ENCODE measurements at places on chromosomes 16 and 17.

- DNase-seq: no peak
These were observed 37.2 kb upstream of the HS3ST3A1 start for GRCh38 chr17:13638855-13639458.

GRCh38 chr17:80883831-80884735, 107.6 kb upstream of the CHMP6 start:
- DNase-seq: no peak

DNA sequence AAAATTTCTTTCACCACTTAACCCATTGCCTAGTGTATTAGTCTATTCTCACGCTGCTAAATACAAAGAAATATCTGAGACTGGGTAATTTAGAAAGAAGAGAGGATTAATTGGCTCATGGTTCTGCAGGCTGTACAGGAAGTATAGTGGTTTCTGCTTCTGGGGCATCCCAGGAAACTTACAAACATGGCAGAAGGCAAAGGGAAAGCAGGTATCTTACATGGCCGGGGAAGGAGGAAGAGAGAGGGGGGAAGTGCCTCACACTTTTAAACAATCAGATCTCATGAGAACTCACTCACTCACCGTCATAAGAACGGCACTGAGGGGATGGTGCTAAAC, 931.4 kb upstream of the SOX9 start:
- DNase-seq: no peak

GRCh38 chr17:8145811-8146210, 6.4 kb downstream of the PER1 start:
- DNase-seq: no peak

GRCh38 chr17:74825952-74826719, 33.5 kb downstream of the GRIN2C start:
- DNase-seq: no peak

- no peak for DNase-seq
These were observed 25.5 kb upstream of the BCO1 start for GRCh38 chr16:81212830-81213465.

- DNase-seq: no peak
These were observed 13.6 kb downstream of the TMEM220 start for GRCh38 chr17:10716218-10716617.

- DNase-seq: no peak
These were observed 99.7 kb downstream of the VPS53 start for GRCh38 chr17:614653-615546.

GRCh38 chr16:1950047-1950446, 4.4 kb downstream of the RPL3L start:
- no peak for DNase-seq

DNA sequence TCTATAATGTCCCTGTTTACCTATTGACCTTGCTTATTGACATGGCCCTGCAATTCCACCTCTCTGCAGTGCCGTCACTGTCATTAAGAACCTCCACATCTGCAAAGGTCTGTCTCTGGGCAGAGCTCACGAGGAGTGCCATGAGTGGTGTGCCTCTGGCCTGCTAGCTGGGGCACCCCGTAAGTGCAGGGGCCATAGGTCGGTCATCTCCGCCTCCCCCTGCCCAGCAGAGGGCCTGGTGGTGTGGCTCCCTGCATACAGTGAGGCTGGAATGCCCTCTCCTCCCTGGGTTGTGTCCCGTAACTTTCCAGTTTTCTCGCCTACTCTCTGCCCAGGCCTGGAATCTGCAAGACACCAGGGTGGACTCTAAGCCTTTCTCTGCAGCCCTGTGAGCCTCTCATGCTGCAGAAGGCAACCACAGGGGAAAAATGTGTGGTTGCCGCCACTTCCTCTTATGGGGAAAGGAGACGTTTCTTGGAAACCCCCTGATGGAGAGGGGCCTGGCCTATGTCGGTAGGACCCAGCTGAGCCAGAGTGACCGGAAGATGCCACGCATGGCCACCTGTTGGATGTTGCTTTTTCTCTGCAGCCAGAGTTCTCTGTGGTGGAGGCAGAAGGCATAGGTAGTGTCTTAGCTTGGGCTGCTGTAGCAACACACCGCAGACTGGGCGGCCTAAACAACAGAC, 2.7 kb upstream of the SNX20 start:
- peak; percentile 80 for DNase-seq

- no peak for DNase-seq
These were observed 11.8 kb downstream of the CNGB1 start for GRCh38 chr16:57959121-57959520.

- DNase-seq: no peak
These were observed 7.4 kb upstream of the CACNA1H start for GRCh38 chr16:1145383-1146100.

GRCh38 chr16:30786936-30787612, at the start of gene ZNF629:
TSS of gene ZNF629 (minus strand) at chr16:30787205. CDS start at chr16:30784482, 2,723 bp downstream.
- DNase-seq: no peak

GRCh38 chr16:77549876-77550275, 115.0 kb upstream of the ADAMTS18 start:
- DNase-seq: no peak

- DNase-seq: peak; percentile 76
These were observed 23.8 kb downstream of the SNX11 start for GRCh38 chr17:48131216-48131824.

- DNase-seq: peak; percentile 28
These were observed 129.1 kb upstream of the LHX1 start for GRCh38 chr17:36808180-36808661.

DNA sequence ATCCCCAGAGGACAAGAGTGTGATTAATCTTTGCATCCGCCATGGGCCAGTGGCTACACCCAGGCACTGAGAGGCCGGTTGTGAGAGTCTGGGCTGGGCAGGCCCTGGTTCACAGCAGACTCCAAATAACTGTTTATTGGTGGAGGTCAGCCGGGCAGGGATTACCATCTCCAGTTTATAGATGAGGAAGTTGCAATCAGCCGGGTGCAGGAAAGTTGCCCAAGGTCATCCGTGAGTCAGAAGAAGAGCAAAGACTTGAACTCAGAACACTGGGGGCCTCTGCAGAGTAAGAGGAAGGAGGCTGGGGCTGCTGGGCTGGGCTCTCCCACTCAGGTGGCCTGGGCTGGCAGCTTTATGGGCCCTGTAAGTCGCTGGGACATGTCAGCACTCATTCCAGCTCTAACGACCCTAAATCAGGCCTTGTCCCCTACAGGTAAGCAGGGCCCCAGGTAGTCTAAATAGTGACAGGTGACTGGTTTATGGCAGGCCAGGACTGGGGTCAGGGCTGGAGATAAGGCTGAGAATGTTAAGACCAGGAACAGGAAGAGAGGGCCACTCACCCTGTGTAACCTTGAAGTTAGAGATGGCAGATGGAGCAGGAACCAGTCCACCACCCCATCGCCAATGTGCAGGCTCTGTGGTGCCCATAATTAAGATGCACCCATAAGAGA, 2.1 kb upstream of the CA4 start:
- DNase-seq: no peak

GRCh38 chr17:60641126-60641525, 36.5 kb upstream of the BCAS3 start:
- DNase-seq: no peak

DNA sequence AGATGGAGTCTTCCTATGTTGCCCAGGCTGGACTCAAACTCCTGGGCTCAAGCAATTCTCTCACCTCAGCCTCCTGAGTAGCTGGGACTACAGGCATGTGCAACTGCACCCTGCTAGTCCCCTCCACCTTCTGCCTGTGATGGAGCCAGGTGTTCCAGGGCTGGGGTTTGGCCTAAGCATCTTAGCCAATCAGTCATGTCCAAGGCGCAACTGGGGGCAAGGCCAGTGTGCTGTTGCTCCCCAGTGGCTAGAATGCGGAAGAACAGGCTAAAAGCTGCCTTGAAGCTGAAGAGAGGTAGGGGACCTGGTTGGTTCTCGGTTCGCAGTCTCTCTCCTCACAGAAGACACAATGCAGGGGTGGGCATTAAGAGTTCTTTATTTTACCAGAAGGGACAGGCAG, 18.6 kb downstream of the FLOT2 start:
- peak; percentile 69 for DNase-seq

DNA sequence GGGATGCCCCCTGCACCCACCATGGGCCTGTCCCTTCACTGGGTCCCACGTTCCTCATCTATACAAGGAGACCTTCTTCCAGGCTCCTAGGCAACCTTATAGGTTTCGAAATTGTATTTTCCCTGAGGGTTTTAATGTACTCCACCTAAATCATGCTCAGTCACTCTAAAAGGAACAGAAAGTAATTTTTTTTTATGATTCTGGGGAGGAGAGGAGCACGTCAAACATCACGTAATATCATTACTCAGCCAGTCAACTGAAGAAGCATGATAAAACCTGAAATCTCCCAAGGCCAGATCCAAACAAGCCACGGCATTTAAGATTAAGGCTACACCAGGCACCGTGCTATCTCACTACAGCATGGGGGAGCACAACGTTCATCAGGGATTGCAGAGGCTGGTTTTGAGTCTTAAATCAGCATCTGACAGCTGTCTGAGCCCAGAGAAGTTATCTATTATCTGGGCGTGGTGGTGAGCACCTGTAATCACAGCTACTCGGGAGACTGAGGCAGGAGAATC, 3.9 kb upstream of the TMEM114 start:
- no peak for DNase-seq

DNA sequence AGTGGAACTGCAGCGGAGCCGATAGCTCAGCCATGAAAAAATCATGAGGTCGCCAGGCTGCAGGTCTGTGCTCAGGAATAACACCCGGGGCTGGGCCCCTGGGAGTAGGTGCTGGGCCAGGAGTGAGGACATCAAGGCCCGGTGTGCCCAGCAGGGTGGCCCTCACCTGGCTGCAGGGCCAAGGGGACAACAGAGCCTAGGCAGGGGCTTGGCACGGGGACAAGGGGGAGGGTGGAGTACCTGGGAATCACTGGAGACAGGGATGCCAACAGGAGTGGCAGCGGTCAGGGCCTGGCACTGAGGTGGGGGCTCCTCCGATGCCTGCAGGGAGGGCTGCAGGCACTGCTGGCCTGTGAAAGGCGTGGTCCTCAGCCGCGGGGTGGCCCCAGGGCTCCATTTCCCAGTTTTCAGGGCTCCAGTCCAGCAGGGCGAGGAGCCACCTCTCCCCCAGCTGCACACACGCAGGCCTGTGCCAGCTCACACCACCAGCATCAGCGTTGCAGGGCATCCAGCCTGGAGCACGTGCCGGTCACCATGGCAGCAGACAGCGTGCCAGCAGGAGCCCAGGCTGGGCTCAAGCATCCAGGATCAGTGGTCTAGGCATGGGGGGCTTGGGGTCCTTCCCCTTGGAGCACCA, 4.7 kb upstream of the FSCN2 start:
- no peak for DNase-seq

Data from GM13976 (cell line).